ENCODE measurements at places on chromosomes 16 and 17.

DNA sequence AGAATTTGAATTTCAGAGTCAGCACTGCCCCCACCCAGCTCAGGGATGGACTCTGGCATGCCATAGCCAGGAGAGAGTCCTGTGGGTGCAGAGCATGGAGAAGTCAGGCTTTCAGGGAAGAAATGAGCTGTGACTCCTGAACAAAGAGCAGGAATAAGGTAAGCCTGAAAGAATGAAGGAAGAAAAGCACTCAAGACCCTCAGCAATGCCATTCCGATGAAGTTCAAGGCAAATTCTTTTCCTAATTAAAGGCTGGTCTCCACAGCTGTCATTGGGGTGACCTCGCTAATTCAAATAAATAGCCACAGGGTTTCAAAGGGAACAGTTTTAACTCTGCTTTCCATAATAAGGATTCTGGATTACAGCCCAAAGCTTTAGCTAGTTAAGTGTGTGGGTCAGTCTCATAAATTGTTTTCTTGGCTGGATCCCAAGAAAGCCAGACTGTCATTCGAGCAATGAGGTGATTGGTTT lies 31.7 kb downstream of the TOM1L2 start:
- no peak for DNase-seq

GRCh38 chr17:27810211-27810901 lies 10.0 kb upstream of the NOS2 start:
- peak; percentile 72 for DNase-seq

DNA sequence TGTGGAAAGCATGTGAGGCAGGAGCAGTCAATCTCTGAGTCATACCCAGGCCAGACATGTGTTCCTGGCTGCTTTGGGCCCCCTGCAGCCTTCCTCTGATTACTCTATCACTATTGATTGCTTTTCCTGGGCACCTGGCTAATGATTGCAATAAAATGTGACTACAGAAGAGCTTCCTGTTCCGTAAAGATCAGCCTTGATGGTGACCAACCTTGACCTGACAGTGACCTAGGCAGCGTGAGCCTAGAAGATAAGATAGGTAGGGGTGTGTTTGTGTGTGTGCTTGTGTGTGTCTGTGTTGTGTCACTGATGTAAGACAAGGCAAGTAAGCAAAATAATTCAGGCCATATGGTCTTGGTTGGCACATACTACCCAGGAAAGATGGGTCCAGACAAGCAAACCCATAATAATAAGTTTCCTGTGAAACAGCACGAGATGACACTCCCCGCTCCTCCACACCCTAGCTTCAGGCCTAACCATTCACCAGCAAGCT lies 367.7 kb upstream of the CDH11 start:
- no peak for DNase-seq

GRCh38 chr16:951660-952301 lies 19.0 kb downstream of the LMF1 start:
- DNase-seq = no peak

- DNase-seq = no peak
Measured at GRCh38 chr17:7237266-7237760, 1.9 kb downstream of the PHF23 start.

GRCh38 chr16:78306361-78306760 lies 206.9 kb downstream of the WWOX start:
- DNase-seq = no peak

- DNase-seq = no peak
Measured at GRCh38 chr17:27456681-27457359, 572 bp downstream of the KSR1 start.

GRCh38 chr16:72195609-72196008 lies 23.7 kb upstream of the PMFBP1 start:
- DNase-seq = no peak

GRCh38 chr17:82281502-82282238 lies 8.2 kb upstream of the CSNK1D start:
- DNase-seq = peak; percentile 77

DNA sequence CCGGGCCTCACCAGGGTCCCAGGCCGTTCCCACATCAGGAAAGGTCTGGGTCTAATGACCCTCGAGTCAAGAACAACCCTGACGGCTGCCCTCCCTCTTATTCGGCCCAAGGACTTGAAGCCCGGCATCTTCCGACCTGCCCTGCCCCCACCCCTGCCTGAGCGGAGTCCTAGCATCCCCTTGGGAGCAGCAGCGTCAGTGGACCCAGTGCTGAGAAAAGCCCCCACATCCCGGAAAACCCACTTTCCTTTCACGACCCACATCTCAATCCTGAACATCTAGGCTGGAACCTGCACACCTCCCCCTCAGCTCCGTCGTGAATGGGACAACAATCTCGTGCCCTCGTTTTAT lies 769 bp downstream of the TMEM88 start:
- DNase-seq = no peak

GRCh38 chr17:38885044-38885727 lies 15.3 kb downstream of the LASP1 start:
- no peak for DNase-seq

- DNase-seq = peak; percentile 80
Measured at GRCh38 chr17:75896415-75897159, at the start of gene TRIM65. TSS of gene TRIM65 (minus strand) at chr17:75896951. CDS start at chr17:75896937, 14 bp downstream.

- DNase-seq = no peak
Measured at GRCh38 chr17:46768540-46768870, 50.0 kb downstream of the WNT3 start.

GRCh38 chr16:14446796-14447195 lies 183.3 kb downstream of the PARN start:
- DNase-seq = no peak

DNA sequence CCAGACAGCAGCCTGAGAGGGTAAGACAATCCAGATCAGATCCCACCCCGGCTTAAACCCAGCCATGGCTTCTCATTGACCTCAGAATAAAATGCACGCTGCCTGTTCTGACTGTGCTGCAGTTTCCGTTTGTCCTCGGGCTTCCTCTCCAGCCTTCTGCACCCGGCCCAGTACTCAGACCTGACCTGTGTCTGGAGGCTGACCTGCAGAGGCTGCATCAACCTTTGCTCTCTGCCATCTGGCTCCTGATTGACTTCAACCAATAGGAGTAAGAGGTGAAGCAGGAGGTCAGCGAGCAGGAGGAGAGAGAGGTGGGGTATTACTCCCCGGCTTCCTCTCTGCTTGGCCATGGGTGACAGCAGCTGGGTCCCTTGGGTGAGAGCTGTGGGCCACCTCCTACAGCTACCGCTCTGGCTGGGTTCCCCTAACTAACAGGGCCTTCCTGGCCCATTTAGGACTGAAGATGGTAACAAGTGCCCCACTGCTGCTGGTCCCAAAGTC lies 46.7 kb downstream of the C16orf82 start:
- no peak for DNase-seq

DNA sequence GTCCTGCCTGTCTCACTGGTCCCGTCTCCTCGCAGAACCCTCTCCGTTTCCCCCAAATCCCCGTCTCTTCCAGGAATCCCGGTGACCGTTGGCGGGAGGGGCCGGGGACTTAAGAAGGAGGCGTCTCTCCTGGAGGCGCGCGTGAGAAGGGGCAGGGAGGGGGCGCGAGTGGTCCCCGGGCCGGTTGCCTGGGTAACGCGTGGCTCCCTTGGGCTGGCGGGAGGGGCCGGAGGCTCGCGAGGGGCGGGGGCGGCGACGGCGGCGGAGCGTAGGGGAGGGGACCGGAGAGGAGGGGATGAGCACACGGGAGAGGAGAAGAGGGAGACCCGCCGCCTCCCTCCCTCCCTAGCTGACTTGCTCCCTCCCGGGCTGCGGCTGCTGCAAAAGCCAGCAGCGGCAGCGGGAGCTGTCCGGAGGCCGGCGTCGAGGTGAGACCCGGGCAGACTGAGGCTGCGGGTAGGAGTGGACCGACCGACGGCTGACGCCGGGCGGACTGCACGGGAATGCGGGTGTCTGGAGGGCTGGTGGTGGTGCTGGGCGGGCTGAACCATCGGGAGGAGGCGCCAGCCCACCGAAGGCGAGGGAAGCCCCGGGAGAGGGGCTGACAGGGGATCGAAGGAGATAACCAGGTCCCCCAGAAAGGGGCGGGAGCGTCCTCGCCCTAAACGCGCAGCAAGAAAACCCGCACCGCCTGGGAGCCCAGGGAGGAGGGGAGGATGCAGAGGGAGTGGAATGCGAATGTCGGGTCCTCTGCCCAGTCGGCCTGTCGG lies at the start of gene PRRT2:
PRRT2 (plus strand) TSS at position 298 of the 770 bp plus-strand sequence. CDS start 862 bp downstream, outside the sequence.
- DNase-seq = peak; percentile 31

DNA sequence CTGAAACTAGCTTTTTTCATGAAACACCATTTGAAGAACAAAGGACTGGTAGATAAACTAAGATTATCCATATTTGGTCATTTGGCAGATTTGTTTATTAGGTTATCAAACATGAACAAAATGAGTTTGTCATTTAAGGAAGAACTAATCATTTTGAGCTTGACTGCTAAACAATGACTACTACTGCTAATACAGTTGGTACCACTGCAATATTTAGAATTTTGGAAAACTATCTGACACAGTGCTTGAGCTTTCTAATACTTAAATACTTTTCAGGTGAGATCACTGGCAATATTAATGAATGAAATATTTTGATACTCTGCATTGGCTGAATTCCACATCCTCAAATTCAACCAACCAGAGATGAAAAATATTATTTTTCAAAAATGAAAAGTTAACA lies 47.2 kb downstream of the MED13 start:
- no peak for DNase-seq

GRCh38 chr17:79831265-79832217 lies 7.7 kb downstream of the CBX4 start:
- no peak for DNase-seq
